Thoracic aorta (tissue), 2 donors: ENCODE measurements at places on chromosomes 16 and 17.

- no peaks in the 10 kb centered on the region for H3K27me3 ChIP-seq
- no peak for DNase-seq
- peaks cover 3% of the 10 kb centered on the region for H3K36me3 ChIP-seq
- H3K27ac ChIP-seq, result no peak overlapping the region
- H3K4me3 ChIP-seq, result peak overlapping the region; percentile 71
Measured at GRCh38 chr16:67177743-67178699, 5.7 kb downstream of the MATCAP1 start.

DNA sequence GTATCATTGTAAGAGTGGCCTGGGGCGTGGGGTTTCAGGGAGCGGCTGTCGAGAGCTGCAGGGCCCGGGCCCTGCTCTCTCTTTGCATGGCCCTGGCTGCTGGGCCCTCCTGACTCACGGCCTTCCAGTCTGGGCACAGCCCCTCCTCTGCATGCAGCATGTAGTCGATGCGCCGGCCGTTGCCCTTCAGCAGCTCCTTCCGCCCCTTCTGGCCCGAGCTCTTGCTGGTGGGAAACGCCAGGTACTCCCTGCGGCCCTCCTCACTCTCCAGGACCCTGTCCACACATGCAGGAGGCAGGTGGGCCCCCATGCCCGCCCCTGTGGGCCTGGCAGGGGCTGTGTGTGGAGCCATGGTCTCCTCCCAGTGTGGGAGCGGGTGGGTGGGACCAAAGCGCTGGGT, 50.7 kb downstream of the PRMT7 start:
- no peaks in the 10 kb centered on the region for H3K4me1 ChIP-seq
- no peak for DNase-seq
- no peaks in the 10 kb centered on the region for H3K27me3 ChIP-seq
- H3K4me3 ChIP-seq, result no peak overlapping the region

DNA sequence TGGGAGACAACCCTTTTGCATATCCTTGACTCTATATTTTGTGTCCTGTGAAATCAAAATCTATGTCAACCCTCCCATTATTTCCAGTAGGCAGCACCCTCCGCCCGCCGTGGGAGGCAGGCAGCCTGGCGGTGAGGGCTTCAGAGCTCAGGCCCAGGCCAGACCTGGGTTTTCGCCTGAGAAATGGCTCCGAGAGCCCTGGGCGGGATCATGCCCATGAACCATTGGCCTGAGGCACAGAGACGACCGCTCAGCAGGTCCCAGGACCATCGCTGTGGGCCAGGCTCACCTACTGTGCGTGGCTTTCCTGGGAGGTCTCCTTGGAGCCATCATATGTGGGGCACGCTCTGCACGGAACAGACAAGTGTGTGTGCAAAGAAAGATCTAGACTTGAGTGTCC, 6.3 kb upstream of the SLC38A8 start:
- no peaks in the 10 kb centered on the region for H3K4me1 ChIP-seq
- no peak overlapping the region for H3K4me3 ChIP-seq
- no peak overlapping the region for H3K27ac ChIP-seq
- no peak for DNase-seq
- H3K27me3 ChIP-seq, result no peaks in the 10 kb centered on the region

DNA sequence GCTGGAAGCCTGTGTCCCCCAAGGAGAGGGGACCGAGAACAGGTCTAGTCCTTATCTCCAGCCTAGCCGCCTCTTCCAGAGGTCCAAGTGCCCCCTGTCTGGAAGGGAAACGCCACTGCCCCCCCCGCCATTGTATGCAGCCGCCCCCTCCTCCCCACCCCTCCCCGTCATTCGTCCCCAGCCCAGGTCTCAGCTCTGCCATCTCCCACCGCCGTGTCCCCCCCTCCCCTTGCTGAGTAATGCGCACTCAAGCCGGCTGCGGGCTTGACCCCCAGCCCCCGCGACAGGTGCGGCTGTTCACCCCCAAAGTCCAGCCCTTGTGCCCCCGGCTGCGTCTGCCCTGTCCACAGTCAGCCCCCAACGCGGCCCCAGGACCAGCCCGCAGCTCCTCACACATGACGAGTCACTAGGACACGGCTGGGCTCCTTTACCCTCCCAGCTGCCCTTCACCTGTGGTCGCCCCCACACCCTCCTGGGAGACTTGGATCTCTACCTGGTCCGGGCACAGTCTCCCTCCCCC, 622 bp downstream of the GPRC5B start:
- H3K36me3 ChIP-seq, result no peaks in the 10 kb centered on the region
- no peak for DNase-seq
- H3K4me3 ChIP-seq, result peak overlapping the region; percentile 88
- no peak overlapping the region for H3K27ac ChIP-seq

DNA sequence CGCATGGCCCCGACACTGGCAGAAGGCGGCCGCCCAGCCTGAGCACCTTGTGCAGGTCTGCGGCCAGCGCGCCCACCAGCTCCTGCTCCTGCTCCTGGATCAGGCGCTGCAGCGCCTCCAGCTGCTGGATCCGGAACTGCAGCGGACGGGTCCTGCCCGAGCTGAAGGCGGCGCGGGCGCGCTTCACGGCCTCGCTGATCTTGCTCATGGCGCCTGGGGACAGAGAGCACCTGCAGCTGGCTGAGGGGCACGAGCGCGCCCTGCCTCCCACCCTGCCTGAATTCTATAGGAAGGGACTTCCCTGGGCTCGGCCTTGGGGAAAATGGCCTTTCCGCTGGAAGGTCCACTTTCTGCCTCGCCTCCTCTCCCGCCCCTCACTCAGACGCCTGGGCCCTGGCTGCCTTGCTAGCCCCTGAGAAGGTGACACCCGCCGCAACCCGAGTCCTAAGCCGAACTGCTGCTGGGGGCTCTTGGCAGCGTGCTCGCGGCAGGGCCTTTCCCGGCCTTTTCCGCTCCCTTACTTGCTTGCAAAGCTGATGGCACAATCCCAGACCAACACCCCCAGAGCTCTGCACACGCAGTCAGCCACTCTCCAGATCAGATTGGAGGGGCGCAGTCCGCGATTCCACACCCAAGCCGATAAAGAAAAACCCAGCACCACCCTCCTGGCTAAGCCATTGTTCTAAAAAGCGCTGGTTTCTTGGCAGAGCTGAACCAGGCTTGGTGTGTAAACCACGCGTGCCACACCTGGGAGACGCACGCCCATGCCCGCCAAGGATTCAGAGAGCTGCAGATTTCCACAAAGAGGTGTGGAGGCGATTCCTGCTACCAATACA, 3.0 kb downstream of the ALDH3A1 start:
- DNase-seq, result peak; percentile 73
- no peaks in the 10 kb centered on the region for H3K36me3 ChIP-seq
- H3K4me1 ChIP-seq, result peaks cover 20% of the 10 kb centered on the region
- H3K27ac ChIP-seq, result no peak overlapping the region
- H3K27me3 ChIP-seq, result no peaks in the 10 kb centered on the region
- peak overlapping the region; percentile 73 for H3K4me3 ChIP-seq

DNA sequence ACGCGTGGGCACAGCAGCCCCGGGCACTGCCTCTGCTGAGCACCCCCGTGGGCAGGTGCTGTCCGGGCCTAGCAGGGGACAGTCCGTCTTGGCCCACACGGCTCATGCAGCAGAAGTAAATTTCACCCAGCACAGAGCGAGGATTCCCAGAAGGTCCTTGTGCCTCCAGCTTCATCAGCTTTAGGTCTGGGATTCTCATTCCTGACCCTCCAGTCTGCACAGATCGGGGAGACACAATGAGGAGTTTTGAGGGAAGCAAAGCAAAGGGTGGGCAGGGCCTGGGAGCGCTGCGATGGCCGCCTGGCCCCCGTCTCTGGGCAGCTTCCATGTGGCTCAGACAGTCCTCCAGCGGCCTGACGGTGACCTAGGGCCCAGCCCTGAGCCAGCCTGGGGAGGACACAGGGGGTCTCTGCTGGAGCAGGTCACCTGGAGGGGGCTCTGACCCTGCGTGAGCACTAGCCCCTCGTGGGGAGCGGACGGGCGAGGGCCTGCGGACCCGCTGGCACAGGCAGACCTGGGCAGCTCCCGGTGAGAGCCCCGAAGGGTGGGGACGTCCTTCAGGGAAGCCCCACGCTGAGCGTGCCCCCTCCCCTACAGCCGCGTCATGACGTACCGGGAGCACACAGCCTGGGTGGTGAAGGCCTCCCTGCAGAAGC, 30.7 kb upstream of the CHMP6 start:
- H3K36me3 ChIP-seq, result peaks cover 16% of the 10 kb centered on the region
- H3K27ac ChIP-seq, result peak overlapping the region; percentile 91
- H3K4me3 ChIP-seq, result no peak overlapping the region

DNA sequence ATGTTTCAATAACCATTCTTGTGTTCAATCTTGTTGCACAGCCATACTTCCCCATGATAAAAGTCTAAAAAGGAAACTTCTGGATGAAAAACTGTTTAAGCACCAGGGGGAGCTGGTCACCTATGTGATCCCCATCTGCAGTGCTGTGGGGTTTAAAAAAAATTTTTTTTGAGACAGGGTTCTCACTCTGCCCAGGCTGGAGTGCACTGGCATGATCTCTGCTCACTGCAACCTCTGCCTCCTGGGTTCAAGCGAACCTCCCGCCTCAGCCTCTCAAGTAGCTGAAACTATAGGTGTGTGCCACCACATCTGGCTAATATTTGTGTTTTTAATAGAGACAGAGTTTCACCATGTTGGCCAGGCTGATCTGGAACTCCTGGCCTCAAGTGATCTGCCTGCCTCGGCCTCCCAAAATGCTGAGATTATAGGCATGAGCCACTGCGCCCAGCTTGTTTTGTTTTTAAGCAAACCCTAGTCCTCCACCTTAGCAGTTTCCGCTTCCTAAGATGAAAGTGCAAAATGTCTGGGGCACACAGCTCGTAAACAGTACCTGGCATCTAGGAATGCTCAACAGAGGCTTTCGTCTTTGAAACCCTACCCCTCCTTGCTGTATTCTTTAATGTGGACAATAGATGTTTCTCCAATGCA, 25.4 kb downstream of the DNAJA2 start:
- no peak overlapping the region for H3K27ac ChIP-seq
- H3K4me1 ChIP-seq, result no peaks in the 10 kb centered on the region
- no peaks in the 10 kb centered on the region for H3K27me3 ChIP-seq
- no peak overlapping the region for H3K4me3 ChIP-seq

- peaks cover 2% of the 10 kb centered on the region for H3K4me1 ChIP-seq
- H3K4me3 ChIP-seq, result no peak overlapping the region
- H3K36me3 ChIP-seq, result no peaks in the 10 kb centered on the region
- no peak overlapping the region for H3K27ac ChIP-seq
Measured at GRCh38 chr16:50688867-50689266, 4.5 kb upstream of the NOD2 start.

GRCh38 chr17:37507111-37507510, 17.4 kb downstream of the DUSP14 start:
- no peaks in the 10 kb centered on the region for H3K36me3 ChIP-seq
- H3K4me1 ChIP-seq, result no peaks in the 10 kb centered on the region
- H3K4me3 ChIP-seq, result no peak overlapping the region
- no peak overlapping the region for H3K27ac ChIP-seq

- H3K27me3 ChIP-seq, result peaks cover under 1% of the 10 kb centered on the region
- H3K36me3 ChIP-seq, result no peaks in the 10 kb centered on the region
- no peak for DNase-seq
- H3K4me1 ChIP-seq, result no peaks in the 10 kb centered on the region
- H3K4me3 ChIP-seq, result no peak overlapping the region
Measured at GRCh38 chr17:74474043-74474792, 7.8 kb downstream of the CD300A start.

DNA sequence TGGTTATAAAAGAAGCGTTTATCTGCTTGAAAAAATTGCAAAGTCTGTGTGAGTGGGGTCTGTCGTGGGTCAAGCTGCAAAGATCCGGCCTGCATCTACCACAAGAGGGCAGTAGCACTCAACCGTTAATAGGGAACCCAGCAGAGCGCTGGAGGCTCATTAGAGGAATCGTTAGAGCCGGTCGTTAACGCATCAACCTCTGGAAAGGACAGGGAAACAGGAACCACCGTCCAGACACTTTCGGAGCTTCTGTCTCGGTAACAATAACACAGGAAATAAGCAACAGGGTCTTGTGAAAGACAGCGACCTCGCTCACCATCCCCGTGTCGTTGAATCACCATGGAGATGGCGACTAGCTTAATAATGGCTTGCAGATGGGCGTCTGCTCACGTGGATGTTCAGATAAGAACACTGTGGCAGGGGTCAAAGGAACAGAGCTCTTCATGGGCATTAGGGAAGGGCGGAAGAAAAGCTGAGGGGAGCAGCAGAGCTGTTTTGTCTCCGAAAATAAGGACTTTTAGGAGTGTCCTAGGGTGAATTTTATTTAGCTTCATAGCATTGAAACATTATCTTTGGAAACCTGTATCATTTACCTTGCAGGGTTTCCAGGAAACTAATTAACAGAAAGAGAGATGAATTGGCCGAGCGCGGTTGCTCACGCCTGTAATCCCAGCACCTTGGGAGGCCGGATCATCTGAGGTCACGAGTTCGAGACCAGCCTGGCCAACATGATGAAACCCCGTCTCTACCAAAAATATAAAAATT, 11.9 kb upstream of the NSRP1 start:
- H3K4me3 ChIP-seq, result peak overlapping the region; percentile 66
- H3K27ac ChIP-seq, result no peak overlapping the region
- H3K36me3 ChIP-seq, result no peaks in the 10 kb centered on the region
- peak; percentile 38 for DNase-seq
- H3K27me3 ChIP-seq, result no peaks in the 10 kb centered on the region

DNA sequence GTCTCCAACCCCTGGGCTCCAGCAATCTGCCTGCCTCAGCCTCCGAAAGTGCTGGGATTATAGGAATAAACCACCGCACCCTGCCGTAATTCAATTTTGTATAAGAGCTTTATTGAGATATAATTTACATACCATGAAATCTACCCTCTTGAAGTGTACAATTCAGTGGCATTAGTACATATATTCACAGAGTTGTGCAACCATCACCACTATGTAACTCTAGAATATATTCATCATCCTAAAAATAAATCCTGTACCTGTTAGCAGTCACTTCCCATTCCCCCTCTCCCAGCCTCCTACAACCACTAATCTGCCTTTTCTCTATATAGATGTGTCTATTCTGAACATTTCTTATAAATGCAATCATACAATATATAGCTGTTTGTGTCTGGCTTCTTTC, 26.1 kb downstream of the TOM1L2 start:
- DNase-seq, result no peak
- peaks cover 64% of the 10 kb centered on the region for H3K4me1 ChIP-seq
- no peak overlapping the region for H3K4me3 ChIP-seq
- no peaks in the 10 kb centered on the region for H3K27me3 ChIP-seq
- no peaks in the 10 kb centered on the region for H3K36me3 ChIP-seq

- no peaks in the 10 kb centered on the region for H3K27me3 ChIP-seq
- H3K4me3 ChIP-seq, result no peak overlapping the region
- no peak for DNase-seq
- H3K27ac ChIP-seq, result no peak overlapping the region
- H3K36me3 ChIP-seq, result no peaks in the 10 kb centered on the region
- H3K4me1 ChIP-seq, result no peaks in the 10 kb centered on the region
Measured at GRCh38 chr16:52617591-52617990, 70.6 kb upstream of the TOX3 start.

GRCh38 chr17:36653374-36653773, 52.0 kb downstream of the MRM1 start:
- H3K4me1 ChIP-seq, result peaks cover 8% of the 10 kb centered on the region
- no peaks in the 10 kb centered on the region for H3K27me3 ChIP-seq
- H3K36me3 ChIP-seq, result no peaks in the 10 kb centered on the region
- H3K27ac ChIP-seq, result no peak overlapping the region
- no peak for DNase-seq
